ENCODE measurements at places on chromosomes 7 and 10.

- DNase-seq = no peak
Observed at GRCh38 chr10:37101261-37101660, 24.1 kb upstream of the ANKRD30A start.

GRCh38 chr7:121099572-121099971 is 111.1 kb downstream of the CPED1 start:
- DNase-seq = no peak

DNA sequence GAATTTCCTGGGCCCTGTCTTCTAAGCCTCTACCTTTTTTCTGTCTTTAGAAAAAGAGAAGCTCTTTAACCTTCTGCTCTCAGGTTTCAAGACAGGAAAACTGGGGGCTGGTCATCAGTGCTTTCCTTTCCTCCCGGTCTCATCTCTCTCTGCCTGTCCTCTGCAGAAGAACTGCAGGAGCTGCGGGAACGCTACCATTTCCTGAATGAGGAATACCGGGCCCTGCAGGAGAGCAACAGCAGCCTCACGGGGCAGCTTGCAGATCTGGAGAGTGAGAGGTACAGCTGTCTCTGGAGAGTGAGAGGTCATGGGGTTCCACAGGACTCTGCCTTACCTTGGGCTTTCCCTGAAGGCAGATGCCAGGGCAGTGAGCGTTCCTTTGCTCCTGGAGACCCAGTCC is 12.7 kb downstream of the CCDC136 start:
- DNase-seq = no peak

- DNase-seq = no peak
Observed at GRCh38 chr10:21888959-21889358, 114.6 kb downstream of the DNAJC1 start.

- DNase-seq = no peak
Observed at GRCh38 chr10:110395350-110396283, 90.9 kb upstream of the SMNDC1 start.

GRCh38 chr7:139675127-139676125 is 102.4 kb downstream of the HIPK2 start:
- no peak for DNase-seq
